ENCODE measurements at places on chromosomes 16 and 17. TPM values are rescaled to one million over a fixed set of nuclear protein-coding genes. Genes with fewer than 3 reads are reported as not detected.

FAM83G gene
- 7.1 TPM for total RNA-seq

HES7 gene
- total RNA-seq = 0.23 TPM

MFAP4 gene
- not detected for total RNA-seq

BCKDK gene
- total RNA-seq = 35.8 TPM

RGS11 gene
- not detected for total RNA-seq

- DNase-seq = no peak
These were observed 217.1 kb downstream of the HS3ST3A1 start for GRCh38 chr17:13384626-13385025.

DNA sequence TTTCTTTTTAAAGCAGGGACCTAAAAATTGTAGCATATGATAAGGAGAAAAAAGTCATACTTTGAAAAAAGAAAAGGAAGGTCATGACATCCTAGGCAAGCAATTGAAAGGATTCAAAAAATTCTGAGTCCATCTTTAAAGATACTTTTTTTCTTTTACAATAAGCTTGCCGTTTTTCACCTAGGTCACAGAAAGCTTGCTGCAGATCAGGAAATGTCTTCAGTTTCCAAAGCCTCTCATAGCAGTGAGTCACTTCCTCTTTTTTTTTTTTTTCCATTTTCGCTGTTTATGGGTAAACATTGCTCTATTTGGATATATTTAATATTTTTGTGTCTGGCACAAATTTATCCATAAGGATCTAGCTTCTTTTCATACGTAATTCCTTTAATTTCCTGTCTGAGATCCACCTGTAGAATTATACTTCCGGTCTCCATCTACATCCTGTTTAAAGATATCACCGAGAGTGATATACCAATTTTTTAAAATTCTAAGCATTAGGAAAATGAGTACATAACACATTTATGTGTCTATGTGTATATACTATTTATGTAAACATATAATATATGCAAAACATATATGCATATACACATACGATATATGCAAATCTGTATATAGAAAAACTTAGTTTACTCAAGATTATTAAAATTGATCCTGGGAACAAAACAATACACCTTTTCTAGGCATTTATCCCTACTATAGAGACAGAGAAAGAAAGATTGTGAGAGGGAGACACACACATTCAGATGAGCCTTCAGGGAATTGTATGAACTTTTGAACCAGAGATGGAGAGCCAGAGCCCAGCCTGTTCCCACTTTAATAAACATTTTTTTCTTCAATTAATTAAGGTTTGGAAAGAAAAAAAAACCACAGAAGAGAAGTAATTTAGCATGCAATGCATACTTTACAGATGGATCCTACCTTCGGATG lies 134.4 kb downstream of the SKAP1 start:
- DNase-seq = no peak

GRCh38 chr17:40490289-40490853 lies 11.1 kb downstream of the TNS4 start:
- no peak for DNase-seq

DNA sequence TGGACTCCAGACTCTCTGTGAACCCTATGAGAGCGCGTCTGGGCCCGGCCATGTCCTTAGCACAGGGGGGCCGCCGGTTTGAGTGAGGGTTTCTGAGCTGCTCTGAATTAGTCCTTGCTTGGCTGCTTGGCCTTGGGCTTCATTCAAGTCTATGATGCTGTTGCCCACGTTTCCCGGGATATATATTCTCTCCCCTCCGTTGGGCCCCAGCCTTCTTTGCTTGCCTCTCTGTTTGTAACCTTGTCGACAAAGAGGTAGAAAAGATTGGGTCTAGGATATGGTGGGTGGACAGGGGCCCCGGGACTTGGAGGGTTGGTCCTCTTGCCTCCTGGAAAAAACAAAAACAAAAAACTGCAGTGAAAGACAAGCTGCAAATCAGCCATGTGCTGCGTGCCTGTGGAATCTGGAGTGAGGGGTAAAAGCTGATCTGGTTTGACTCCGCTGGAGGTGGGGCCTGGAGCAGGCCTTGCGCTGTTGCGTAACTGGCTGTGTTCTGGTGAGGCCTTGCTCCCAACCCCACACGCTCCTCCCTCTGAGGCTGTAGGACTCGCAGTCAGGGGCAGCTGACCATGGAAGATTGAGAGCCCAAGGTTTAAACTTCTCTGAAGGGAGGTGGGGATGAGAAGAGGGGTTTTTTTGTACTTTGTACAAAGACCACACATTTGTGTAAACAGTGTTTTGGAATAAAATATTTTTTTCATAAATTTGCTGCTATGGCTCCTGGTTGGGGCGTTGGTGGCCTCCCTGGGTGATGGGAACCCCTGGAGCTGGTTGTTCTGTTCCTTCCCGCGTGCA lies 23.1 kb downstream of the STAT5A start:
- DNase-seq = no peak

- no peak for DNase-seq
These were observed 4.9 kb downstream of the TNRC6C start for GRCh38 chr17:77963441-77963840.

DNA sequence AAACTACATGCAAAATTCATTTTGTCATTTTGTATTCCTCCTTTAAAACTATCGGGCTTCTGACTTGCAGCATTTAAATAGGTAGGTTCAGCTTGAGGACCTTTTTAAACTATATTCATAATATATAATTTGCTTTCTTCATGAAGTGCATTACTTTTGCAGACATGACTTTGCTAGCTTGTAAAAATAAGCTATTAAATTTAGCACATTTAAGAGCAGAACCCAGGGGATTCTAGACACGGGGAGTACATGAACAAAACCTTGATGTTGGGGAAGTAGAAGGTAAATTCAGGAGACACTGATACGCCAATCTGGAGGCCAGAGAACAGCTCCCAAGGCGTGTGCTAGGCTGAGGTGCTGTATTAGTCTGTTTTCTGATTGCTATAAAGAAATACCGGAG lies 32.3 kb upstream of the NUDT7 start:
- DNase-seq = no peak

- no peak for DNase-seq
These were observed 21.0 kb upstream of the HERPUD1 start for GRCh38 chr16:56910654-56911539.

GRCh38 chr16:474420-475122 lies 49.1 kb downstream of the RAB11FIP3 start:
- no peak for DNase-seq

GRCh38 chr17:41553176-41553575 lies 18.7 kb downstream of the KRT9 start:
- DNase-seq = no peak

DNA sequence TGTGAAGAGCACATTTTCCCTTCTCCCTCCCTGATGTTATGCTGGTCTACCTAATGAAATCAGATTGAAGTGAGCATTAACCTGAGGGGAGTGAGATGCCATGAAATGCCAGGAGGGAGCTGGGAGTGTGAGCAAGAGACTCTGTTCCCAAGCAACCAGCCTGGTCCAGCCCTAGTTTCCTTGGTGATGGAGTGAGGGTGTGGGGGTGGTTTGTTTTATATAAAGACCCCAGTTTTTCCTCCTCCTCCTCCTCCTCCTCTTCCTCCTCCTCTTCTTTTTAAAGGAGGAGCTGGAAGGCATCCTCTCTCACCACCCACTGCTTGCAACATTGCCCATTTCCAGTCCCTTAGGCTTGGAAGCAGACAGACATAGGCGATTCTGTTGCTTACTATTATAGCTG lies 97.1 kb downstream of the DNAH3 start:
- no peak for DNase-seq

DNA sequence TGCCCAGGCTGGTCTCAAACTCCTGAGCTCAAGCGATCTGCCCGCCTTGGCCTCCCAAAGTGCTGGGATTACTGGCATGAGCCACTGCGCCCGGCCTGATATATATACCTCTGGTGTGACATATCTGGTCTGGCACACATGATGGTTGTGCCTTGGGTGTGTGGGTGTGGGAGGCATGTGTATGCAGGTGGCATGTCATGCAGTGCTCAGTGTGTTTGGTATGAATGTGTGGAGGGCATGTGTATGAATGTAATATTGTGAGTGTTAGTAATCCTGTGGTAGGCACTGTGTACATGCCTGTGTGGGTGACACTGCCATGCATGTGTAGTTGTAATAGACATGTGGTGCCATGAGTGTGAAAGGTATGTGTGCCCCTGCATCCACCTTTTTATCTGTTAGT lies 179.3 kb upstream of the GOT2 start:
- no peak for DNase-seq

- no peak for DNase-seq
These were observed 45.0 kb upstream of the CRISPLD2 start for GRCh38 chr16:84774810-84775209.

DNA sequence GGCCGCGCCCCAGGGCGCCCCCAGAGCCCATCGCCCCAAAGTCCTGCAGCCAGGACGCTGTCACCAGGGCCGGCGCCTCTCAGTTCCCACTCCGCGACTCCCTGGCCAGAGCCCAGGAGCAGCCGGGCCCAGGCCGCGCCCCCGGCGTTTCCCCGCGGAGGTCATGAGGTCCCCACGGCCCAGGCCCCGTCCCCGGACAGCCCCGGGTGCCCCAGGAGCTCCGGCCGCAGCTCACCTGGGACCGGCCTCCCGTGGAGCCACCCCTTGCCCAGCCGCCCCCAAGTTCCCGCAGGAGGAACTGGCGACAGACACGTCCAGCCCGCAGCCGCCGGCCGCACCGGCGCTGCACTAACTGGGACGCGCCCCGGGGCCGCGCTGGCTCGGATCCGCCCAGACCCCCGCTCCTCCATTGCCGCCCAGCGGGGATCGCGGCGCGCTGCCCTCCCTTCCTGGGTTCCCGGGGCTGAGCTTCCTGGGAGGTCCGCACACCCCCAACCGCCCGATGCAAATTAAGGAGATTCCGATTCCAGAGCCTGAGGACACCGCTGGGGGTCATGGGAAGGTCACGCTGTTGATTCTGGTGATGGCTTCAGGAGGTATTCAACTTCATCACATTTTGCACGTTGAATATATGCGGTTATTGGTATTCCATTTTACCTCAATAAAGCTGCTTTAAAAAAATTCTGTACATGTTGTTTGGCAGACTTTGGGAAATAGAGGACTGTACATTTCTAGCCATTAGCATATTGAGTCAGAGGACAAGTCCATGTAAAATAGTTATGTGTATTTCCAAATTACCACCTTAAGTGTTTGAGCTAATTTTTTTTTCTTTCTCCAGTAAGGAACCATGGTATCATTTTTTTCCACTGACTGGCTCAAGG lies 9.9 kb downstream of the AHSP start:
- no peak for DNase-seq

GRCh38 chr16:4239020-4239419 lies 2.9 kb downstream of the SRL start:
- no peak for DNase-seq
